ENCODE measurements at places on chromosomes 3 and 15.

- DNase-seq = no peak
Measured at GRCh38 chr3:173214576-173214975, 73.5 kb upstream of the SPATA16 start.

GRCh38 chr3:197746209-197746608 is 3.5 kb upstream of the FYTTD1 start:
- no peak for DNase-seq

DNA sequence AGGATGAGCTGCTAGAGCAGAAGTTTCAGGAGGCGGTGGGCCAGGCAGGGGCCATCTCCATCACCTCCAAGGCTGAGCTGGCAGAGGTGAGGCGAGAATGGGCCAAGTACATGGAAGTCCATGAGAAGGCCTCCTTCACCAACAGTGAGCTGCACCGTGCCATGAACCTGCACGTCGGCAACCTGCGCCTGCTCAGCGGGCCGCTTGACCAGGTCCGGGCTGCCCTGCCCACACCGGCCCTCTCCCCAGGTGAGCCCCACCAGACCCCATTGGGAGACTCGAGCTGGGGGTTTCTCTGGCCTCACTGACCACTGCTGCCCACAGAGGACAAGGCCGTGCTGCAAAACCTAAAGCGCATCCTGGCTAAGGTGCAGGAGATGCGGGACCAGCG is 28.0 kb downstream of the PTPN23 start:
- no peak for DNase-seq

DNA sequence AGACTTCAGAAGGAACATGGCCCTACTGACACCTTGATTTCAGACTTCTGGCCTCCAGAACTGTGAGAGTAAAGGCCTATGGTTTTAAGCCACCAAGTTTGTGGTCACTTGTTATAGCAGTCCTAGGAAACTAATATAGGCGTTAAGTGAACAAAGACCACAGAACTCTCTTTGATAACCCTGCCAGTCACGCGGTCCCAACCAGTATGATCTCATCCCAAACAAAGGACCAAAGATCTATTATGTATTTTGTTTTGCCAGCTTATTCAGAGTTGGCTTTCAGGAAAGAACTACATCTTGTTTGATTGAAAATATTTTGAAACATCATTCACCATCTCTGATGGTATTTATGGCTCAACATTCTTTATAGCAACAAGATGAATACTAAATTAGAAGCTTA is 294.4 kb upstream of the SLCO3A1 start:
- no peak for DNase-seq

DNA sequence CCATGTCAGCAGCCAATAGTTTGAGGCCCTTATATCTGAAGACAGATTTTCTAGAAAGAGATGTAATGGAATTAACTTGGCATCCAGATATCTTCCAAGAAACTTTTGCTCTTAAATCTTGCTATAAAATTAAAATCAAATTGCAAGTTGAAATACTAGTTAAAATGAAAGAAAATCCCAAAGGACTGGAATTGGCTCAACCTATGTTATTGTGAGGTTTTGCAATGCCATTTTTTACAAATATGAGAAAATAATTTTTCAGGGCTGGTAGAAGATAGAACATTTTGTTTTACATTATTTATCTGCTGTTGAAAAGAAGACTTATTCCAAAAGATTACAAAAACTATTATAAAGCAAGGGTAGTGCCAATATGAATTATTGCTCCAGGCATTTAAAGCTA is 92.2 kb upstream of the AGTR1 start:
- no peak for DNase-seq

DNA sequence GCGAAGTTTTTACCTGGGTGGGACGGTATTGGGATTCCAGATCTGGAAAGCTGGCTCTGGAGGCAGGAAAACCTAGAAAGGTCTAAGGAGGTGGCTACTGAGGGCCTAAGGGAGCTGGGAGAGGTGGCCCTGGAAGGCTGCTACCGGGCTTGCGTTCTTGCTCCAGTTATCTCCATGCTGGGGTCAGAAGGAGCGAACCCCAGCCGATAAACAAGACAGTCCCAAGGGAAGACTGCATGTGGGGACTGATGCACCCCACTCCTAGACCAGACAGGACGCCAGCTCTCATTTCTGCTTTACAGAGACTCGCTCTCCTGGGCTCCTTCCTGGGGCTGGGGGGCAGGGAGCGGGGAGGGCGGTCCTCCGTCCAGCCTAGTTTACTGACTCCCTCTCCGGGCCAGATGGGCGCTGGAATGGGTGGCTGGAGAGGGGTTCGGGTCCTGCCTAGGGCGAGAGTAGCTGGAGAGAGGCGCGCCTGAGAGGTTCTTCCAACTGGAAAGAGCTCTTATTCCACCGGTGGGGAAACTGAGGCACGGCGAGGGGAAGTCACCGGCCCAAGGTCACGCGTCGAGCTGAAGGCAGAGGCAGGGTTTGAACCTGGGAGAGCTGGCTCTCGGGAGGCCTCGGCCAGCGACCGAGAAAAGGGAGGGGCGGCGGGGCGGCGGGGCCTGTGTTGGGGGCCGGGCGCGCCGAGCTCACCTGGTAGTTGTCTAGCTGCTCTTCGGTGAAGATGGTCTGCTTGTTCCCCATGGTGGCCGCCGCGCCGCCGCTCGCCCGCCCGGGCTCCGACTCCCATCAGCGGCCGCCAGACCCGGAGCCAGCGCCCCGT is 565 bp downstream of the CIB2 start:
- no peak for DNase-seq

- DNase-seq = no peak
Measured at GRCh38 chr15:67753891-67754290, 71.4 kb upstream of the SKOR1 start.

DNA sequence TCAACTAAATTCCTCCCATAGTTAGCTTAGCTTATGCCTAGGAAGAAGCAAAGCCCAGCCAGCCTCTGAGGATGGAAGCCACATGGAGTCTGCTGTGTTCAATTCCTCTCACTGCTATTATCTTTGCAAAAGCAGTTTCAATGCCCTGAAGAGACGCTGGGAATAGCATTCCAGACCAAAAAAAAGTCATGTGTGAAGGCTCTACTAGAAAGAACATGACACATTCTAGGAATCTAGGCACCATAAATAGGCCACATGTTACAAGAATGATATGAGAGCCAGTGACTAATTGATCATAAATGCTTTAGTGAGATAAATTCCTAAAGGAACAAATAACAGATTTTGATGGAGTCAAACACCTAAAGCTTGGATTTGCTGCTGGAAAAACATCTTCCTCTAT is 800.8 kb downstream of the TUSC7 start:
- DNase-seq = no peak

GRCh38 chr15:85616549-85617110 is 178.1 kb downstream of the KLHL25 start:
- DNase-seq = no peak

DNA sequence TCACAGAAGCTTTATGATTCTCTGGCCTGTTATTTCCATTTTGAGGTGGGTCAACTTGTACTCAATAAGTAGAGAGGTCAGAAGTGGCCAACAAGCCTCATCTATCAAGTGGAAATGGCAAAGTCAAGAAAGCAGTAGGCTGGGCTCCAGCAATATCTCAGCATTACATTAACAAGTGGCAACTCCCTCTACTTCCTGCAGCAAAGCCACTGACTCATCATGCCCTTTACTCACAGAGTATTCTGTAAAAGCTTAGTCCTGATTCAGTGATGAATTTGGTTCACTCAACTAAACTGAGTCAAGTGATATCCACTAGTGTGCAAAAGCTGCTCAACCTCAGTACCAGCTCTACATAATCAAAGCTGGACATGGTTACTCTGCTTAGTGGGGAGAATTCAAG is 954.6 kb downstream of the EPHA3 start:
- DNase-seq = no peak

- no peak for DNase-seq
Measured at GRCh38 chr3:68874551-68875348, 57.6 kb downstream of the TAFA4 start.

GRCh38 chr3:156303001-156303707 is 182.8 kb downstream of the KCNAB1 start:
- no peak for DNase-seq

- no peak for DNase-seq
Measured at GRCh38 chr3:28743271-28743670, 394.6 kb upstream of the AZI2 start.

- DNase-seq = no peak
Measured at GRCh38 chr3:133236901-133237300, 163.0 kb upstream of the BFSP2 start.

GRCh38 chr3:108428586-108428985 is 81.8 kb downstream of the MYH15 start:
- DNase-seq = no peak

GRCh38 chr15:57091636-57092035 is 173.2 kb downstream of the TCF12 start:
- no peak for DNase-seq

GRCh38 chr15:32060706-32061105 is 30.4 kb downstream of the CHRNA7 start:
- no peak for DNase-seq

GRCh38 chr3:184552863-184553262 is 8.7 kb upstream of the EPHB3 start:
- DNase-seq = no peak

GRCh38 chr15:81155375-81156218 is 21.5 kb downstream of the CFAP161 start:
- no peak for DNase-seq

DNA sequence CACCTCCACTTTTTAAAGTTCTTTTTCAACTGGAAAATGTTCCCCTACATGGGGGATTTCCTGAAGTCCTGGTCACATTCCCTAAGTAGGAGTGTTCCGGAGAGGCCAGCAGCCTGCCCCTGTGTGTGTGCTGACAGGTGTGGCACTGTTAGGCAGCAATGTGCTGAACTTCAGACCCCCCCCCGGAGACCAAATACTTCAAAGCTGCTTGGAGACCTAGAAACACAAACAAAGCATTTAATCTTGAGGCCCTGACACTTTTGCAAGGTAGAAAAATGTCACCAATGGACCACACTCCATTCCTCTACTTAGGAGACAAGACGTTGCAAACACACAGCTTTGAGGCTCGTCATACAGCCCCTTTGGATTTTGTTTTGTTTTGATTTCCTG is 259.6 kb upstream of the CTNNB1 start:
- DNase-seq = no peak

DNA sequence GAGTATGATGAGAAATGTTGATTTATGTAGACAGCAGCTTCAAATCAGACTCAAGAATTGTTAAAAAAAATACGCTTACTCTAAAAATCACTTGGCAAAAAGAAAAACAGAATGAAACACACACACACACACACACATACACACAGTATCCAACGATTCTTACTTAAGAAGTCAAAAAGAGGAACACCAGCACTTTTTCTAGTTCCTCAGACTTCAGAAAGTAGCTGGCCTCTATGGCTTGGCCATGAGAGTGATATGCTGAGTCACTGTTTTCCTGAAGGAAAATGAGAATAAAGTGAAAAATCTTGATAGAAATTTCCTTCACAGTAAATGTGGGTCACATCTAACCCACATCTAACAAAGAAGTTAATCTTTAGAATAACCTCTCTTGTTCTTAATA is 22.1 kb downstream of the CNTN3 start:
- DNase-seq = no peak

DNA sequence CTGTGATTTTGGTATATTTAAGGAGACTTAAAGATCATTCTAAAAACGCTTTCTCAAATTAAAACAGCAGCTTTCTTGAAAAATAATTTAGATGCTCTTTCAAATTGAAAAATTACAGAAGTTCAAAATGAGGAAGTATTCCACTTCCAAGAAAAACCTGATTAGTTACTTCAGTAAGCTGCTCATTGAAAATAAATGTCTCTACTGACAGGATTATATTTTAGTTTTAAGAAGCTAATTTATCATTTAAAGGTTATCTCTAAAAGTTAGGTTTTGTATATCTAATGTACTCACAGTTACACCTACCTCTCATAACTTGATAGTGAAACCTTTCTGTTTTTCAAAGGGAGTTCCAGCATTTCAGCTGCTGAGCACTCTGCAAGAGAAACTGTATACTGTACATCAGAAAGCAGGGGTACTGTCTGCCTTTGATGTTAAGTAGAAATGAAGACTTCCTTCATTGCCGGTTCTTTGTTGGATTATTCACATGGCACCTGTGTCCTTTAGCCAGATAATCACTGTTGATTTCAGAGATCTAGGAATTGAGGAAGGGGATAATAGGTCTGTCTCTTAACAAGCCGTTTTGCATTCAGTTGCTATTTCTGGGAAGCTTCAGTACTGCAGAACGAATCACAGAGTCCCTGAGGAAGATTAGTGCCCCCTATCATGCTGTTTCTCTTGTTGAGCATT is 161.6 kb downstream of the TCF12 start:
- no peak for DNase-seq

GRCh38 chr3:71360180-71360579 is 223.3 kb downstream of the FOXP1 start:
- DNase-seq = peak; percentile 27

- peak; percentile 94 for DNase-seq
Measured at GRCh38 chr3:50616770-50617095, 218 bp upstream of the MAPKAPK3 start.

DNA sequence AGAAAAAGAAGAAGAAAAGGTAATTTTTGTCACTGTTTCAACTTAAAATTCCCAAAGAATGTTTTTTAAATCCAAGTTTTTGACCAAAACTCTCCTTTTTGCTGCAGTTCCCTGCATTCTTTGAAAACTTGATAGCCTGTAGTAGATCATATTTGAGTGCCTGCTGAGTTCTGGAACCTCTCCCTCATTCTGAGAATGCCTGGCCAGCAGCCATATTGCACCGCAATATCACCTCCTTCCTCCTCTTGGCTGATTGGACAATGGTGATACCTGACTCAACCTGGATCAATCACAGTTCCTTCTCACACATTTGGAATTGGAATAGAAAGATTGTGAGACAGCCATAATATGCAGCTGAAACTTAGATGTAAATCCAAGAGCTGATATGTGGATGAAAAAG is 97.6 kb upstream of the GAP43 start:
- DNase-seq = no peak

- no peak for DNase-seq
Measured at GRCh38 chr15:25342629-25343028, 96.2 kb downstream of the UBE3A start.

DNA sequence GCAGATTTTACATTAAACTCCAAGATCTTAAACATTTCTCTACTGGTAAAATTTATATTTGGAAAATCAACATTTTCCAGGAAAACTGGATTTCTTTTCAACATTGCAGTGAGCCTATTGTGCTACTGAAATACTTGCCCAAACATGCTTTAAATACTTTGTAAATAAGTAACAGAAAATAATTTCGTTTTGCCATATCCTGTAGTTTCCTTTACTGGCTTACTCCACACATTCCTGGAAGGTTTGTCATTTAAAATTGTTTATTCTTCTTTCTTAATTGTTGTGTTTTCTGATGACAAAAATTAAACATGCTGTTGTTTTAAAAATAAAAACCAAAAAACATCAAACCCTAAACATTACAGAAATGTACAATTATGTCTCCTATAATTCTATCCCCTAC is 22.0 kb downstream of the ACAD11 start:
- no peak for DNase-seq

GRCh38 chr15:60137711-60138396 is 133.7 kb downstream of the FOXB1 start:
- no peak for DNase-seq

- no peak for DNase-seq
Measured at GRCh38 chr3:37189109-37189508, 14.7 kb upstream of the LRRFIP2 start.

Data from stimulated activated CD4-positive, alpha-beta T cell treated with anti-CD3 and anti-CD28 coated beads, Interleukin-4, amount 100 ng/mL, for 48 hours (primary cell).